SW 1271 (cell line): ENCODE measurements at places on chromosomes 4 and X.

GRCh38 chr4:40553995-40554394, 75.7 kb downstream of the RBM47 start:
- no peak for DNase-seq

DNA sequence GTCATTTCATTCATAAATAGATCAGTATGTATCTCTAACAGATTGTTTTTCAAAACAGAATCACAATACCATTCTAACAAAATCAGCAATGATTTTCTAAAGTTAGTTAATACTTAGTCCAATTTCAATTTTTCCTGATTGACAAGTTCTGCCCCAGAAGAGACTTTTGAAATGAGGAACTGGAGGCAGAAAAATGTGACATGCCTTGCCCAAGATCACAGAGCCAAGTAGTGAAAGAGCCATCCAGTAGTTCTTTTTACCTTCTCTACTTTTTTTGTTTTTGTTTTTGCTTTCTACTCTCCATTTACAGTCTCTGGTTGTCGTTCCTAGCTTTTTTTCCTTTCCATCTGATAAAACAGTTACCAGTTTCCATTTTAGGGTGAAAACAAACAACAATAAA, 129.3 kb upstream of the TMEM164 start:
- DNase-seq = no peak

GRCh38 chr4:52884994-52885393, 22.9 kb downstream of the RASL11B start:
- no peak for DNase-seq

- DNase-seq = no peak
Observed at GRCh38 chr4:148926276-148927260, 484.4 kb upstream of the NR3C2 start.

GRCh38 chr4:107804956-107805355, 19.8 kb upstream of the SGMS2 start:
- DNase-seq = no peak

DNA sequence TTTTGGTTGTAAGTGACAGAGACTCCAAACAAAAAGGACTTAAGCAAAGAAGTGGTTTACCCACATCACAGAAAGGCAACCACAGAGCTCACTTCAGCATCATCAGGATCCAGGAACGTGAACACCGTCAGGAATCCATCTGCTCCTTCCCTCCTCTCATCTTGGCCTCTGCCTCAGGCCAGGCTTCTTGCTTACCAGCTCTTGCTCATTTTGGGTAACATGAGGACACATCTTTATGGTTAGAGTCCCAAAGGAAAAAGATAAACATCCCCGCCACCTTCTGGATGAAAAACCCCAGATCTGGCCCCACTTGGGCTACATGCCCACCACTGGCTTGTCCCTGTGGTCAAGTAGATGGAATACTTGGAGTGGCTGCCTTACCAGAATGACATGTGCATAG, 176.8 kb upstream of the RPL34 start:
- DNase-seq = no peak

DNA sequence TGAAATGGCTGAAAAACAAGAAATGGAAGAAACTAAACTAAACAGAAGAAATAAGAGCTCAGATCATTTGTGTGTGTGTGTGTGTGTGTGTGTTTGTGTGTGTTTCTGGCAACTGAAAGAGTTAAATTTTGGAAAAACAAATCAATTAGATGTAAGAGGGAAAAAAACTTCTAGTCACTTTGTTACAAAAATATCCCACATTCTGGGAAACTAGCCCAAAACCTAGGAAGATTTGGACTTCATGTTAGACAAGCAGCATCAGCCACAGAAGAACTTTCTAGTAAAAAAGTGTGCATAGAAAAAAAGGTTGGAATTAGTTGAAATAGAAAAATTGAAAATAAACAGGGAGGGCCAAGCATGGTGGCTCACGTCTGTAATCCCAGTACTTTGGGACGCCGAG, 111.6 kb upstream of the PRKG2 start:
- DNase-seq = no peak

GRCh38 chr4:101169044-101170014, 178.0 kb downstream of the PPP3CA start:
- DNase-seq = peak; percentile 51

DNA sequence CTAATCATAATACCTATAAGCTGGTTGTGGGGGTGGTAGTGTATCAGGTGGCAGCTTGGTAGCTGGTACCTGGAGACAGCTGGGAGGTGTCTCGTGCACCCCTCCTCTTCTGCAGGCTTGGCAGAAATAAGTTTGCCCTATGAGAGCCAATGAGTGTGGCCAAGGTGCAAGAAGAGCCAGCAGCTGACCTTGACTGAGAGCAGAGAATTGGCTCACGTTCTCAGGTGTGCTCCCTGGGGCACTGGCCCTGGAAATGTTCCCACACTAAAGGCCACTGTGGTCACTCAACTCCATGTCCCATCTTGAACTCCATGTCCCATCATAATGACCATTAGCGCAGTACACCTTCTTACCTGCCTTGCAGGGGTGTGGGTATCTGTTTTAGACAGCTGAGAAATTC, 13.4 kb downstream of the TRMT44 start:
- no peak for DNase-seq

- no peak for DNase-seq
Observed at GRCh38 chrX:39459204-39459603, 638.6 kb downstream of the BCOR start.

DNA sequence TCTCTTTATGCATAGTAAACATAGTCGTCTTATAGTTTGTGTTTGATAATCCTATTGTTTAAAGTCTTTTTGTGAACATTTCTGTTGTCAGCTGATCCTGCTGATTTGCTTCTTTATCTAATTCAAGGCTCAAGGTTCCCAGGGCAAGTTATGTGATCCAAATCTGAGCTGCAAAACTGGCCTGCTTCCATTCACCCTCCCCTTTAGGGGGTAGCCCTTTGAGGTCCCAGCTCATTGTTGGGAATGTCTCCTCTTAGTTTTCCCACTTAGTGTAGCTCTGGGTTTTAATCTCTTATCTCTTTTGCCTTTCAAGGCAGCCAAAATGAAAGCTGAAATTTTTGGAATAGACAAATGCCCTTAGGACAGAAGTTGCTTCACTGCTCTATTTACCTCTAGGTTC, 40.2 kb upstream of the MAGED1 start:
- DNase-seq = no peak

- DNase-seq = no peak
Observed at GRCh38 chr4:81704461-81704860, 232.8 kb upstream of the RASGEF1B start.

GRCh38 chr4:167238226-167238625, 3.9 kb upstream of the SPOCK3 start:
- no peak for DNase-seq

GRCh38 chrX:68935362-68935761, 106.5 kb downstream of the EFNB1 start:
- DNase-seq = no peak

DNA sequence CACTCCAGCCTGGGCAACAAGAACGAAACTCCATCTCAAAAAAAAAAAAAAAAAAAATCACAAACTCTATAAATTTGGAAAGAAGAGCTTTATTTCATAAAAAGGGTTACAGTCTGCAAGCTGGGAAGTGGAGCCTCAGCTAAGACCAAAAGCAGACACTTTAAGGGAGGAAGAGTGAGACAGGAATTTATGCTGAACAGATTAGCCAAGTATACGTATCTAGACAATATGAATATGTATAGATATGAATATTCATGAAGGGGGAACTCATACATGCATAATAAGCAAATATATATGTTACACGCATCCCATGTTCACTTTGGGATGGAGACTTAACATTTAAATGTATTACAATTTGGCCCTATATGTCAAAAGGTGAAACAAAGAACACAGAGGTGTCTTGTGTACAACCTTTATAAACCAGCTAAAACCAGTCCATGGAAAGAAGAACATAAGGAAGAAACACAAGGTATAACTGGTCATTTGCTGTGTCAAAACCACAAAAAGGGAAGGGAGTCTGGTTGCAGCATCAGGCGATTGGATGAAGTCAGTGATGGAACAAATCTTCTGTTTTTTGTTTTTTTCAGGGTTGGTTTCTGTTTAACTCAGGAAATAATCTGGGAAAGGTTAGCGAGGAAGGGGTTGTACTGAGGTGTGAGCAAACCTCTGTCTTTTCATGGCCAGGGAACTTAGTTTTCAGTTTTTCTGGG, 130.0 kb upstream of the MAOA start:
- no peak for DNase-seq

GRCh38 chr4:125105561-125105960, 209.2 kb upstream of the FAT4 start:
- DNase-seq = no peak

GRCh38 chr4:184329659-184330400, 112.2 kb upstream of the ENPP6 start:
- DNase-seq = no peak

GRCh38 chr4:41572956-41573355, 35.0 kb downstream of the LIMCH1 start:
- no peak for DNase-seq

DNA sequence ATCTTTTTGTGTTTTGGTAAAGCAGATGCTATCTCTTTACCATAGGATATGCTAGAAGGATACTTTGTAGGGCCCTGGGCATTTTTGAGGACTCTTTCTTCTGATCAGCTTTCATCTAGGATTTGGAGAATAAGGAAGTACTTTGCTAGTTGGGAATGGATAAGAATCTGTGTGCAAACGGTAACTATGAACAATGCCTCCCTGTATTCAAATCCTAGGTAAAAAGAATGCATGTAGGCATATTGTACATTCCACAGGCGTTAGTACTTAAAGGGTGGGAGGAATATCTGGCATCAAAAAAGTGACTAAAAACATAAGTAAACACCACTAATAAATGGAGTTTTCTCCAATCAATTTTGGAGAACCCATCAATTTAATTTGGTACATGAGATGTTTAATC, 59.7 kb downstream of the SH3BGRL start:
- no peak for DNase-seq

GRCh38 chr4:23260511-23260910, 567.8 kb downstream of the GBA3 start:
- DNase-seq = no peak

DNA sequence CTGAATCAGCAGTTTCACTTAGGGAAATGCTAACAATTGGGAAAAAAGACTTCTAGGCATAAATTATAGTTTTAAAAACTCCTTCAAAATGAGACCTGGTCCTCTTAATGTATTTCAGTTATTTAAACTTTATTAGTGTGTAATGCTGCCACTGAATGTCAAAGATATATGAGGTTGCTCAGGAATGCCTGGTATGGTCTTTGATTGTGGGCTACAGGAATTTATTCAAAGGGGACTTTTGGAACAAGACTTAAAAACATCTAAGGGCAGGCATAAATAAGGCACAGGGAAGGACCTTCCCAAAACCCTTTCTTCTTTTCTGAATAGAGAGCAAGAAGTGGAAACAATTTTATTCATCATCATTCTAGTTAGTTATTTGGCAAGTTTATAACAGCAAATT, 439.1 kb downstream of the TLL1 start:
- no peak for DNase-seq

DNA sequence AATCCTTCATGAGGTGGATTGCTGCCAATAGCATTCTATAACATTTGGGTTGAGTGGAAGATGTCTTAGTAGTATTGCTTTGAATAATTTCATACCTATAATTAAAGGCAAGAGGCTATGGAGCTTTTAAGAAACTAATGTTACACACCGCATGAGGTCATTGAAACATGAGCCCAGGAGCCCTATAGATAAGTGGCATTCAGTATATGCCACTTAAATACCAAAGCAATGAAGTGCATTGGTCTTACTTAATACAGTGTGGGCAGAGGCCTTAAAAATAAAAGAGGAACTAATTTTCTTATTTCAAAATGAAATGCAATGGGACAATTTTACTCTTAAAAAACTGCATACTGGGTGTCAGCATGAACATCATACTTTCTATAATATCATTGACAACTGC, 47.5 kb downstream of the SPATA18 start:
- DNase-seq = no peak

- DNase-seq = no peak
Observed at GRCh38 chrX:43716144-43716543, 60.0 kb downstream of the MAOA start.

- DNase-seq = no peak
Observed at GRCh38 chr4:4420421-4420820, 33.5 kb downstream of the NSG1 start.

DNA sequence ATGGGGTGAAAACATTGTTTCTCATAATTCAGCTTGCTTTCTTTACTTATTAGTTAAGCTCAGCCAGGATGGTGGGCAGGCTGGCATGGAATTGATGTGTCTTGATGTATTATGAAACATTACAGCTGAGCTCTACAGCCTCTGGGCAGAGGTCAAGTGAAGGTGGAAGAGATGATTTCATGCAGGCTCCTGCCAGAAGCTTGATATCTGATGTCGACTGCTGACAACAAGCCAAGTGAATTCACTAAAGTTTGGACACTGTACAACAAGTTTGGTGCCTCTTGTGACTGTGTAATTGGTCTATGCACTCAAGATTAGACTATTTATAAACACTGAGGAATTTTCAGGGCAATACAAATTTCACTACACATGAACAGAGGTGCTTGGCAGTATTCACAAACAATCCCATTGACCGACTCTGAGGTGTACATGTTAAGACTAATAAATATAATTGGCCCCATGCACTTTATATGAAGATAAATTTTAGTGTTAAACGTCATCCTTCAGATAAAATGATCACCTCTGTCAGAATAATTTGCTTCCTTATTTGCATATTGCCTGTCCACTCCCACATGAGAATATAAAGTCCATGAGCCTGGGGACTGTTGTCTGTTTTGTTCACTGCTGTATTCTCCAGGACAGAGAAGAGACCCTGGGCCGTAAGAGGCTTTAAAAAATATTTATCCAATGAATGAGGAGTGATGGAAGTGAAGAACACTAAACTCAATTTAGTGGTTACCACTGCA, 612.2 kb downstream of the IQCM start:
- DNase-seq = no peak

DNA sequence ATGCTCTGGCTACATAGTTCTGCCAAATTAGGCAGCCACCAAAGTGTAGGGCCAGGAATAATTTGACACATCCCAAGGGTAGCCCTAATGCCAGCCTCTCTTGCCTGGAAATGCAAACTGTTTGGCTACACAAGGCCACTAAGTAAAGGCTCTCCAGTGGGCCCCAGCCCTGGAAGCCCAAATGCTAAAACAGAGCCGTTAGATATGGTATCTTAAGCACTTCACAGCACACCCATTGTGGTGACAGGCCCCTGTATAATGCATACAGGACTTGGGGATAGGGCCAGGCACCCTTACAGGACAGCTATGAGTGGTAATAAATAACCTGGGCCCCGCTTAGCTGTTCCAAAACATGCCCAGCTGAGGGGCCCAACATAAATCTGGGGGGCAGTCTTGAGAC, 623.9 kb downstream of the BCOR start:
- DNase-seq = no peak

GRCh38 chr4:139958739-139959098, 195.3 kb downstream of the MAML3 start:
- no peak for DNase-seq

- no peak for DNase-seq
Observed at GRCh38 chr4:88189418-88189738, 30.9 kb upstream of the ABCG2 start.

GRCh38 chr4:149993030-149993429, 85.2 kb upstream of the DCLK2 start:
- DNase-seq = no peak

GRCh38 chrX:38660395-38661102, 99.2 kb downstream of the TSPAN7 start:
- no peak for DNase-seq
